ENCODE measurements at places on chromosomes 1 and 21. TPM values are rescaled to one million over a fixed set of nuclear protein-coding genes. Genes with fewer than 3 reads are reported as not detected.

The TCHH gene
- not detected for total RNA-seq

The FAAH gene
- 0.26 TPM for total RNA-seq

The FCMR gene
- not detected for total RNA-seq

The KIFAP3 gene
- total RNA-seq, result 34.2 TPM

The QSOX1 gene
- 46.5 TPM for total RNA-seq

The ACTL8 gene
- not detected for total RNA-seq

The AADACL3 gene
- total RNA-seq, result not detected

The S100A7A gene
- total RNA-seq, result not detected

The SYCP1 gene
- total RNA-seq, result not detected

The OVAAL gene
- total RNA-seq, result 4.1 TPM

The BRINP3 gene
- total RNA-seq, result 0.08 TPM

The TEX35 gene
- not detected for total RNA-seq

The MCOLN3 gene
- 2.9 TPM for total RNA-seq

The HSD3B1 gene
- not detected for total RNA-seq

The HAPLN2 gene
- not detected for total RNA-seq
